ENCODE measurements at places on chromosomes 16 and 17.

DNA sequence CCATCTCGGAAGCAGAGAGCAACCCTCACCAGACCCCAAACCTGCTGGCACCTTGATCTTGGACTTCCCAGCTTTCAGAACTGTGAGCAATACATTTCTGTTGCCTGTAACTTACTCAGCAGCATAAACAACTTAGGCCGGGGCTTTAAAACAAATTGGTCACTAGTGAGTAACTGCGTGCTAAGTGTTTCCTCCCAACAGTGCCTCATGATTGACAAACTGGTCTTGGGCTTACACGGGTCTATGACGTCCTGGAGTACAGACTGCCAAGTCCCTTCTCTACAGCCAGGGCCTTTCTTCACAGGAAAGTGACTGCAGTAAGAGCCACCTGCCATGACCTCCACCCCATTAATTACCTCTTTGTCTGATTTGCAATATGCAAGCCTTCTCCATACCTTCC lies 136.7 kb downstream of the XYLT1 start:
- no peak for DNase-seq

DNA sequence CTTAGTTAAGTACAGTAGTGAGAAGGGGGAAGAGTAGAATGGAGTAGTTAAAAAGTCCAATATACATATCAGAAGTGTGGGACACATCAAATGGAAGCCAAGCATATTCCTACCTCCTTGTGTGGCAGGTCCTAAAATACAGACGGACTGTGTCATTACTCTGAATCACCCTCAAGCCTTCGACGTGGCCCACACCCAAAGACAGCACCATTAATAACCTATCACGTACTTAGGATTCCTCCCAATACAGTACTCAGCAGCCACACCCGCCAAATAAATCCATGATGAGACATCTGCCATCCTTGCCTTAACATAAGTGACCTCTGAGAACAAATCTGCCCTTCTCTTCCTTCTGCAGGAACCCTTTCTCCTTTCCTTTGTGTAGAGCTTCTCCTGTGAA lies 38.9 kb downstream of the UBE2G1 start:
- no peak for DNase-seq

- DNase-seq = no peak
These were observed 74.5 kb upstream of the TNRC6C start for GRCh38 chr17:77884019-77884418.

- no peak for DNase-seq
These were observed 29.7 kb downstream of the ARL4D start for GRCh38 chr17:43428524-43428923.

- no peak for DNase-seq
These were observed 29.2 kb downstream of the NOL11 start for GRCh38 chr17:67746704-67747571.

GRCh38 chr16:30956601-30957455 lies 726 bp upstream of the SETD1A start:
- DNase-seq = peak; percentile 87
